ENCODE measurements at places on chromosomes 6 and 20. TPM values are rescaled to one million over a fixed set of nuclear protein-coding genes. Genes with fewer than 3 reads are reported as not detected.
A peak's percentile ranks its signal among the peaks of the same experiment; 100 is the strongest.

Gene DUSP15
- 13.7 TPM for total RNA-seq

Gene PNPLA1
- not detected for total RNA-seq

Gene MEI4
- 0.44 TPM for total RNA-seq

Gene C6orf163
- 4.5 TPM for total RNA-seq

Gene SRSF12
- total RNA-seq, result 21.9 TPM

Gene PROKR2
- not detected for total RNA-seq

GRCh38 chr6:73826571-73826970 is 130.6 kb downstream of the CD109 start:
- no peak overlapping the region for H3K27ac ChIP-seq
- H3K4me1 ChIP-seq, result no peaks in the 10 kb centered on the region
- H3K36me3 ChIP-seq, result no peaks in the 10 kb centered on the region
- no peak for DNase-seq
- no peak overlapping the region for H3K4me3 ChIP-seq
- no peaks in the 10 kb centered on the region for H3K27me3 ChIP-seq

DNA sequence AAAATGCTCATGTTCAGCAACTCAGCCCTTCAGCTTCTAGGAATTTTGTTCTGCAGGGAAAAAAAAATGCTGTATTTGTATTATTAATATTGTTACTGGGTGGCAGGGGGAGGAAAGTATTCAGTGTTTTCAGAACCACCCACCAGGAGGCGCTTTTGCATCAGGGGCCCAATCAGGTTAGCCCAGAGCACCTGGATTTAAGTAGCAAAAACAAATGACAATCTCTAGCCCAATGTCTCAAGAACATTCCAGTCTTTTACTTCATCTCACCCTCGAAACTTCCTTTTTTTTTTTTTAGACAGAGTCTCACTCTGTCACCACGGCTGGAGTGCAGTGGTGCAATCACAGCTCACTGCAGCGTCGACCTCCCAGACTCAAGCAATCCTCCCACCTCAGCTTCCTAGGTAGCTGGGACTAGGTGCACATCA is 635 bp upstream of the C20orf203 start:
- no peaks in the 10 kb centered on the region for H3K27me3 ChIP-seq
- no peaks in the 10 kb centered on the region for H3K36me3 ChIP-seq
- H3K4me1 ChIP-seq, result peaks cover 20% of the 10 kb centered on the region
- peak overlapping the region; percentile 21 for H3K27ac ChIP-seq

DNA sequence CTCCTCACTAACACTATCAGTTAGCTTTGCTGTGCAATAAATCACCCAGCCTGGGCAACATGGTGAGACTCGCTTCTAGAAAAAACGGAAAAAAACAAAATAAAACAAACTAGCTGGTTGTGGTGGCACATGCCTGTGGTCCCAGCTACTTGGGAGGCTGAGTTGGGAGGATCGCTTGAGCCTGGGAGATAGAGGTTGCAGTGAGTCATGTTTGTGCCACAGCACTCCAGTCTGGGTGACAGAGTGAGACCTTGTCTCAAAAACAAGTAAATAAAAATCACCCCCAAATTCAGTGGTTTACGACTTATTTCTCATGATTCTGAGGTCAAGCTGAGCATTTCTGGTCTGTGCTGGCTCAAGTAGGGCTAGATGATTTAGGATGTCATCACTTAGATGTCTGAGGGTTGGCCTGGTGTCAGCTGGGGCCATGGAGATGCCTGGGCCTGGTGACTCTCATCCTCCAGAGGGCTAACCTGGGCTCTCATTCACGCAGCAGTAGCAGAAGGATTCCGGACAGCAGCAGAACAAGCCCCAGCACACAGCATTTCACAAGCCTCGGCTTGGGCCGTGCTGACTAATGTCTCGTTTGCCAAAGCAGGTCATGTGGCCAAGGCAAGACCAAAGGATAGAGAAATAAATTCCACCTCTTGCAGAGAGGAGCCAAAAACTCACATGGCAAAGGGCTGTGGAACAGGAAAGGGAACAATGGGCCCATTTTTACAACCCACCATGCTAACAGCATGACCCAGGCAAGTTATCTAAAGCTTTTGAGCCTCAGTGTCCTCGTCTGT is 32.5 kb downstream of the MGME1 start:
- H3K36me3 ChIP-seq, result no peaks in the 10 kb centered on the region
- H3K4me1 ChIP-seq, result peaks cover 17% of the 10 kb centered on the region
- H3K27me3 ChIP-seq, result peaks cover 4% of the 10 kb centered on the region

DNA sequence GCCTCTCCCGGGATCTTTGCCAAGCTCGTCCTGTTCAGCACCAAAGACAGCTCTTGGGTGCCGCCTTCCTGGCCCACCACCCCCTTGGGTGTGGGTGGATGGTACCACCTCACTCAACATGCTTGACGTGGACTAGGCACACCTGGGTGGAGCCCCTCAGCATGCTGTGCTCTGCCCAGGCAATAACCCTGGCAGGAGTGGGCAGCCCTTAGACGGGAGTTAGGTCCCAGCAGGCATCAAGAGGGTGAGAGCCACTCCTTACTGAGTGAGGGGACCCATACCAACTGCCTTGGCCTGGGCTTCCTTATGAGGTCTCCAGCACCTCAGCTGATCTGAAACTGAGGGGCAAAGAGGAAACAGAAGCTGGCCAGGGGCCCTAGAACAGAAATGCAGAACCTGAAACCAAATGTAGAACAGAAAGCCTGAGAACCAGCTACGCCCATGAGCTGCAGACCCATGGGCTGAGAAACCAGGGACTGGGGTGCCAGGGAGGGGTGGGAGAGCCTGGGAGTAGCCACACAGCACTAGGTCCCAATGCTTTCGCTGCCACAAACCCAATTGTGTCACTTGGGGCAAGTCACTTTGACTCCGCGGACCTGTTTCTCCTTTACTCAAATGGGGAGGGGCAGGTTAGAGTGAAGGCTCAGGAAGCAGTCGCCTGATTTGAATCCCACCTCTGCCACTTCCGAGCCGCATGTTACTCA is 2.0 kb downstream of the FGD2 start:
- no peaks in the 10 kb centered on the region for H3K27me3 ChIP-seq
- H3K4me1 ChIP-seq, result no peaks in the 10 kb centered on the region
- H3K36me3 ChIP-seq, result no peaks in the 10 kb centered on the region

DNA sequence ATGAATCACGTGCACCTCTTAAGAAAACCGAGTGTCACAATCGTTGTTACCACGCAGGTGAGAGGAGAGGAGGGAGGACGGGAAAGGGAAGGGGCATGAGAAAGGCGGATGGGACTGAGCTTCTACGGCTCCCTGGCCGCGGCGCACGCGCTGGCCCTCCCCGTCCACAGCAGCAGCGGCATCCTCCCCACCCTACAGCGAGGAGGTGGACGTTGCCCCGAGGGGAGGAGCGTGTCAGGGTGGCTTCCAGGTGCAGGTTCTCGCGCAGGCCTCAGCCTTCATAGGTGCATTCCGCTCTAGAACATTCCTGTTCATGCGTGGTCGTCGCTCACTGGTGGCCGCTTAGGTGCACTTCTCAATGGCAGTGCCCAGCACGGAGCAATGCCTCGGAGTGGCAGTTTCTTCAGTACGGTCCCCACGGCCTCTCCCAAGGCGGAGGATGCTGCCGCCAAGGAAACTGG is 29.7 kb upstream of the AFDN start:
- H3K36me3 ChIP-seq, result no peaks in the 10 kb centered on the region
- DNase-seq, result no peak
- peaks cover 17% of the 10 kb centered on the region for H3K4me1 ChIP-seq
- peaks cover 2% of the 10 kb centered on the region for H3K27me3 ChIP-seq

DNA sequence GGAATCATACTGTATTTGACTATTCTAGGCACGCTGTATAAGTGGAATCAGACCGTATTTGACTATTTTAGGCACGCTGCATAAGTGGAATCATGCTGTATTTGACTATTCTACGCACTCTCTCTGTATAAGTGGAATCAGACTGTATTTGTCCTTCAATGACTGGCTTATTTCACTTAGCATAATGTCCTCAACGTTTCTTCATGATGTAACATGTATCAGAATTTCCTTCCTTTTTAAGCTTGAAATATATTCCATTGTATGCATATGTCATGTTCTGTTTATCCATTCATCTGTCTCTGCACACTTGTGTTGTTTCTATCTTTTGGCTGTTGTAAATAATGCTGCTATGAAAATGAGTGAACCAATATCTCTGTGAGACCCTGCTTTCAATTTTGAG is 5.7 kb downstream of the CCDC170 start:
- H3K27me3 ChIP-seq, result peaks cover 34% of the 10 kb centered on the region
- no peak overlapping the region for H3K4me3 ChIP-seq
- H3K4me1 ChIP-seq, result peaks cover 4% of the 10 kb centered on the region
- DNase-seq, result no peak

- DNase-seq, result no peak
- H3K36me3 ChIP-seq, result peaks cover 36% of the 10 kb centered on the region
- H3K27me3 ChIP-seq, result no peaks in the 10 kb centered on the region
- H3K4me1 ChIP-seq, result peaks cover 3% of the 10 kb centered on the region
- H3K4me3 ChIP-seq, result no peak overlapping the region
- no peak overlapping the region for H3K27ac ChIP-seq
These were observed 13.6 kb downstream of the CDC5L start for GRCh38 chr6:44401138-44401537.

DNA sequence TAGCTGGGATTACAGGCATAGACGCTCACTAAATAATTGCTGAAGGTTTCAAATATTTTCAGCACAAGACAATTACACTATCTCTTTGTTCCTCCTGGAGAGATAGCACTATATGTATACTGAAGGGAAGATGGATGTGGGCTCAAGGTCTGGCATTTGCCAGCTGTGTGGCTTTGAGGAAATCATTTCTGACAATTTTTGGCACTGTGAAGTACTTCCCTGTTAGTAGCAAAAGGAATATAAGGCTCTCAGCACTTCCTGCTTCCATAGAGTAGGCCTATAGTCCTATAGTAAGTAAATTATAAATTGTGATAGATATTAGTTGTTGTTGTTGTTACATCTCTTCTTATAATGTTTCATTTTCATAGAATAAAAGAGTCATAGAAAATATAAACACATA is 271.1 kb downstream of the SAMD5 start:
- DNase-seq, result no peak
- no peak overlapping the region for H3K27ac ChIP-seq
- peaks cover 7% of the 10 kb centered on the region for H3K4me1 ChIP-seq

DNA sequence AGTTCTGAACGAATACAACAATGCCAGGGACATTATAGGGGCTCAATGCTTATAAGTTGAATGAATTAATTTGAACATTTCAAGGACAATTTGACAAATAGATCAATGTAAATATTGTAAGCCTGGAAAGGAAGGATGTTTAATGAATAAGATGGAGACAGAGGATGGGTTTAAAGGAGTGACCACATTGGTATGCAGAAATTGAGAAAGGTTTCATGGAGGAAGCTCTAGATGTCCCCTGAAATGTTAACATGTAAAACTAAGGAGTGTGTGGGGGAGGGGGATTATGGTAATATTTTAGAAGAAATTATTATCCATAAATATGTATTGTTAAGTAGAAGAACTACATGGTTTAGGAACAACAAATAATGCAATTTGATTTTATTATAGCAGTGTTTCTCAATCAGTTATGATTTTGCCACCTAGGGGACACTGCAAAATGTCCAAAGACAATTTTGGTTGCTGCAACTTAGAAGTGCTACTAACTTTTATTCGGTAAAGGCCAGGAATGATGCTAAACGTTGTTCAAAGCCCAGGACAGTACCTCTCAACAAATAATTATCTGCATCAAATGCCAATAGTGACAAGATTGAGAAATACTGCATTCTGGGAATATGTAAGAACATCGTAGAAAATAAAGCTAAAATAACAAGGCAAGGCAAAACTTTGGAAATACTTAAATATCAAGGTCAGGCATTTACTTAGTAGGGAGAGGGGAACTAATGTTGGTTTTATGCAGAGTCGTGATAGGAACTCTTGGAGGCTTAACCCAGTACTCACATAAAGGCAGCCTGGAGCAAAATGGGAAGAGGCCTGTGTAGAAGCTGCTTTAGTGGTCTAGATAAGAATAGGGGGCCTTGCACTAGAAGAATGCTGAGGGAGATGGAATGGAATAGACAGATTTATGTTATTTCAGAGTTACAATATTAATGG is 686.9 kb upstream of the CITED2 start:
- no peak overlapping the region for H3K4me3 ChIP-seq
- peaks cover 22% of the 10 kb centered on the region for H3K4me1 ChIP-seq
- H3K36me3 ChIP-seq, result no peaks in the 10 kb centered on the region

GRCh38 chr6:147322299-147323162 is 118.3 kb downstream of the STXBP5 start:
- H3K27ac ChIP-seq, result no peak overlapping the region
- DNase-seq, result no peak
- peaks cover 6% of the 10 kb centered on the region for H3K36me3 ChIP-seq
- H3K27me3 ChIP-seq, result no peaks in the 10 kb centered on the region
- H3K4me3 ChIP-seq, result no peak overlapping the region

GRCh38 chr6:4612636-4613171 is 163.5 kb upstream of the CDYL start:
- H3K27me3 ChIP-seq, result no peaks in the 10 kb centered on the region
- peaks cover 2% of the 10 kb centered on the region for H3K36me3 ChIP-seq
- no peak overlapping the region for H3K4me3 ChIP-seq
- no peak overlapping the region for H3K27ac ChIP-seq
- DNase-seq, result no peak
- peaks cover 23% of the 10 kb centered on the region for H3K4me1 ChIP-seq

DNA sequence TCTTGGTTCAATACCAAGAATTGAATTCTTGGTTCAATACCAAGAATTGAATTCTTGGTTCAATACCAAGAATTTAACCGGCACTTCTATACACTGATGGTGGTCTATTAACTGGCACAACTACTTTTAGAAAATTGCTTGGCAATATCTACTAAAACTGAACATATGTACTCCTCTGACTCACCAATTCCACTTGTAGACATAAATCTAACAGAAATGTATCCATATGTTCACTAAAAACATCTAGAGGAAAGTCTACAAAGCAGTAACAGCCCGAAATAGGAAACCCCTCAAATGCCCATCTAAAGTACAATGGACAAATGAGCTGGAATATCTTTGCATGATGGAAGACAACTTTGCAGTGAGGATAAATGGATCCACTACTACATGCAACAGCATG is 71.9 kb downstream of the KIF16B start:
- H3K4me1 ChIP-seq, result no peaks in the 10 kb centered on the region
- no peak for DNase-seq
- peaks cover 12% of the 10 kb centered on the region for H3K36me3 ChIP-seq
- no peak overlapping the region for H3K27ac ChIP-seq
- no peaks in the 10 kb centered on the region for H3K27me3 ChIP-seq
- no peak overlapping the region for H3K4me3 ChIP-seq

GRCh38 chr6:35146453-35146852 is 5.3 kb upstream of the TCP11 start:
- H3K4me3 ChIP-seq, result peak overlapping the region; percentile 73
- H3K27me3 ChIP-seq, result no peaks in the 10 kb centered on the region
- peak; percentile 42 for DNase-seq
- peak overlapping the region; percentile 64 for H3K27ac ChIP-seq

DNA sequence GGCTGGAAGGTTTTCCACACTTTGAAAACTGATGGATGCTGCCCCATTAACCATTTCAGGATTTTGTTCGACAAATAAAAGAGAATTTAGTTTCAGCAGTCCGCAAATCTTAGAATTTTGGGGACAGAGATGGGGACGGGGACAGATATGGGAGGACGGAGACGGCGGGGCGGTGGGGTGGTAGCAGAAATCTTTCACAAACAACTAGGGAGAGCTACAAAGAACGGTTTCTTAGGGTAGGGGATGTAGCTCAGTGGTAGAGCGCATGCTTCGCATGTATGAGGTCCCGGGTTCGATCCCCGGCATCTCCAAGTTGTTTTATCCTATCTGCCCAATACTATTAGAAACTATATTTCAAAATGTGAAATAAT is 15.1 kb downstream of the HMGN4 start:
- H3K36me3 ChIP-seq, result peaks cover 6% of the 10 kb centered on the region
- no peak overlapping the region for H3K27ac ChIP-seq
- no peak overlapping the region for H3K4me3 ChIP-seq
- peak; percentile 80 for DNase-seq
- peaks cover 22% of the 10 kb centered on the region for H3K27me3 ChIP-seq
- peaks cover 20% of the 10 kb centered on the region for H3K4me1 ChIP-seq

All from neural crest cell (in vitro differentiated cells).